Epithelial cell of proximal tubule (primary cell): ENCODE measurements at places on chromosomes 12 and 14. TPM values are rescaled to one million over a fixed set of nuclear protein-coding genes. Genes with fewer than 3 reads are reported as not detected.

DNA sequence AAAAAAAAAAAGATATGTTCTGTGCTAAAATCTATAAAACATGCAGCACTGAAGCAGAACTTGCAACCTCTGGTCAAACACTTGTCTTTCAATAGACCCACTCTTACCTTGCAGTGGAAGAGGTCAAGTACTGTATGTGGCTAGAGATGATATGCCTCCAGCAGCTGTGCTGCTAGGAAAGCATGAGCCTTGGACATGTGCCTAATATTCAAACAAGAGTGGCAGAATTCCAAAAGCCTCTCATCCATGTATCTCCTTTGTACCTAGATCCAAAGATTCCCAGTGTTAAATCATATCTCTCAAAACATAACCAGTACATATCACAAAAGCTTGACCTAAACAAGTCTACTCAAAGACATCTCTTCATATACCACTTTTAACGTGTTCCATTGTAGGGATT, 105.0 kb upstream of the CPNE8 start:
- DNase-seq, result no peak

DNA sequence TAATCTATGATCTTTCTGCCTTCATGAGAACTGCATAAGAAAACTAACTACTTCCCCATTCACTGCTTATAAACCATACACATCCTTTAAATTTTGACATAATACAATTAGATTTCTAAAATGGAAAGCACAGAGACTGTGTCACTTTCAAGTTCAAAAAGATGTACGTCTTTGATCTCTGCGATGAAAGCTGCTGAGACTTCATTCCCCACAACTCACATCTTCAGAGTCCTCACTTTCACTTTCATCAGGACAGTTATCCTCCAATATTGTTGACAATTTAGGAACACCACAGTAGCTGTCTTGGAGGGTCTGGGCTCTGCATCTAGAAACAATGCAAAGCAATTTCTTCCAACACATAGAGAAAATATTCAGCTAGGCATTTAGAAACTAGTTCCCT, 47.9 kb upstream of the KCNC2 start:
- DNase-seq, result no peak

- DNase-seq, result no peak
Observed at GRCh38 chr12:124205405-124205804, 89.5 kb upstream of the RFLNA start.

The FAIM2 gene
- not detected in 2 replicates for total RNA-seq

The GPR162 gene
- 1.0 and 1.2 TPM in 2 replicates for total RNA-seq

DNA sequence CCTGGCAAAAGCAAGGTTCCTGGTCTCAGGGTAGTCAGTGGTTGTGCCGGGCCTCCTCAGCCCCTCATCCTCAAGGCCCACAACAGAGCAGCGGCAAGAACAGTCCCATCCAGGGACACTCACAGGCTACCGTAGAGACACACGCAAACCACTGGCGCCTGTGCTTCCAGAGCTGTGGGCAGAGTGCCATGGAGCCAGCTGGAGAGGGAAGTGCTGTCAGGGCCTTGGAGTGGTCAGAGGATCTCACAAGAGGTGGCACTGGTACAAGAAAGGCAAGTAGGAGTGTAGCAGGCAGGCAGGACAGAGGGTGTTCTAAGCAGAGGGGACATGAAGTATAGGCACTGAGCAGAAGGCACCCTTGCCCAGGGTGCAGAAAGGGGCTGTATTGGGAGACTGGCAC, 34.6 kb downstream of the ANKRD9 start:
- DNase-seq, result no peak
